ENCODE measurements at places on chromosomes 5 and 9.

DNA sequence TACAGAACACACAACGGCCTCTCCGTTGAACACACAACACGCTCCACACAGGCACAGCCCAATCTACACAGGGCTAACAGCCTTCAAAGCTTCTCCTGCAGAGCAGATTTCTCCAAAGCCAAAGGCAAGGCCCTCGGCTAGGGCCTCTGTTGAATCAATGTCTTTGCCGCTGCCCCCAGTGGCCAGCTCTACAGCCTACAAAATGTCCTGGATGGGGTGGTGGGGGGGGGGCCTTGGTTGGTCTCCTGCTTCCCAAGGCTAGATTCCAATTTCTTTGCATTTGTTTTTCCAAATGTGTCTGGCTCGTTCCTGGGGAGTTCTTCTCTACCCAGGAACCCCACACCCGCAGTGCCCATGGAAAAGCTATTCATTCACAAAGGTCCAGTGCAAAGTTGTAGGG is 167.2 kb downstream of the PAX5 start:
- DNase-seq = no peak

GRCh38 chr9:9061627-9062026 is 1262.0 kb upstream of the DMAC1 start:
- DNase-seq = no peak

GRCh38 chr5:157484768-157485167 is 24.8 kb downstream of the NIPAL4 start:
- no peak for DNase-seq

DNA sequence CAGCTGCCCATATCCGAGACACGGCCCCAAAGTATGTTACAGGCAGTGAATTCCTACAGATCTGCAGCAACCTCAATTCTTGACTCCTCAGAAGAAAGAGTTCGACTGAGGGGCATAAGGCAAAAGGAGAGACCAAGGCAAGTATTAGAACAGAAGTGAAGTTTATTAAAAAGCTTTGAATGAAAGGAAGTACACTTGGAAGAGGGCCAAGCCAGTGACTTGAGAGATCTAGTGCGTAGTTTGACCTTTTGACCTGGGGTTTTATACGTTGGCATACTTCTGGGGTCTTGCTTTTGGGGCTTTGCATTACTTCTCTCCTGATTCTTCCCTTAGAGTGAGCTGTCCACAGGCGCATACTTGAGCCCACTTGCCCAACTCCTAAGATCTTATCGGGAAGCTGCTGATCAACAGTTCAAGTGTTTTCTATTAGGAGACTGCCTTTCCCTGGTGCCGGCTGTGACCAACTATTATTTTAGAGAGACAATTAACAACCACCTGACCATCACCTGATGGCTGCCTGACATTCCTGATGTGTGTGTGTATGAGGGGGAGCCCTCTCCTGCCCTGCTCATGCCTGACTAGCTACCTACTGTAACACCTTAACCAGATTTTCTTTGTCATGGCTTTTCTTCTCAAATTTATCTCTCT is 1.5 kb upstream of the DEPDC1B start:
- DNase-seq = no peak

GRCh38 chr5:126917918-126918614 is 112.3 kb downstream of the MARCHF3 start:
- no peak for DNase-seq
